ENCODE measurements at places on chromosomes 2 and 18.

GRCh38 chr18:55607773-55608172, 19.8 kb upstream of the TCF4 start:
- DNase-seq = no peak

- no peak for DNase-seq
Observed at GRCh38 chr2:105769504-105769903, 24.8 kb downstream of the NCK2 start.

DNA sequence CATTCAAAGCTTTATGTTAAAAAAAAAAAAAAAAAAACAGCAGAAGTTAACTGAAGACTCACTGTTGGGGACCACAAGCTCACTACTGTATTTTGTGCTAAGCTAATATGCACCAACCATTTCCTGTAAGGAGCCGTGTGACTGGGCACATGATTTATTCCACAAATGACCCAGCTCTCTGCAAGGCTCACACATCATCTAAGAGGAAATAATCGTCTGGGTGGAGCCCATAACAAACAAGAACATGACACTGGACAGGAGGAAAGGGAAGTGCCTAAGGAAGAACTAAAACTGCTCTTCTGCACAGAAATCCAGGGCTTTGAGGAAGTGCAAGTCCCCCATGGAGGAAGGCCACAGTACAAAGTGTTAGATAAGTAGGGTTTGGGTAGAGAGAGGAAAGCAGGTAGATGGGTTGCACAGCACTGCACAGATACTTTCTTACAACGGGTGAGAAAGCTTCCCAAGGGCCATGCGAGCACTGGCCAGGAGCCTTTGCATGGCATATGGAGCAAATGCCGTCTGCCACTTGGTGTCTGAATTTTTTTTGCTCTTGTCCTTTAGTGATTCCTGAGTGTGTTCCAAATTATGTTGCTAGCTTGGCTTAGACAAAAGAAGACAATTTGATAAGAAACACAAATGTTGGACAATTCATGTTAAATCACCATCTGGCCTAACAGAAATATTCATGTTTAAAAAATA, 24.4 kb downstream of the NFE2L2 start:
- peak; percentile 41 for DNase-seq

- no peak for DNase-seq
Observed at GRCh38 chr2:206189691-206190090, 30.0 kb downstream of the EEF1B2 start.

- no peak for DNase-seq
Observed at GRCh38 chr2:151470556-151470955, 60.9 kb downstream of the RIF1 start.

Measured in germinal center (tissue), 1 donor.